ENCODE measurements at places on chromosomes 4 and X.

GRCh38 chr4:10715696-10716095, 31.1 kb upstream of the CLNK start:
- peak; percentile 56 for DNase-seq

DNA sequence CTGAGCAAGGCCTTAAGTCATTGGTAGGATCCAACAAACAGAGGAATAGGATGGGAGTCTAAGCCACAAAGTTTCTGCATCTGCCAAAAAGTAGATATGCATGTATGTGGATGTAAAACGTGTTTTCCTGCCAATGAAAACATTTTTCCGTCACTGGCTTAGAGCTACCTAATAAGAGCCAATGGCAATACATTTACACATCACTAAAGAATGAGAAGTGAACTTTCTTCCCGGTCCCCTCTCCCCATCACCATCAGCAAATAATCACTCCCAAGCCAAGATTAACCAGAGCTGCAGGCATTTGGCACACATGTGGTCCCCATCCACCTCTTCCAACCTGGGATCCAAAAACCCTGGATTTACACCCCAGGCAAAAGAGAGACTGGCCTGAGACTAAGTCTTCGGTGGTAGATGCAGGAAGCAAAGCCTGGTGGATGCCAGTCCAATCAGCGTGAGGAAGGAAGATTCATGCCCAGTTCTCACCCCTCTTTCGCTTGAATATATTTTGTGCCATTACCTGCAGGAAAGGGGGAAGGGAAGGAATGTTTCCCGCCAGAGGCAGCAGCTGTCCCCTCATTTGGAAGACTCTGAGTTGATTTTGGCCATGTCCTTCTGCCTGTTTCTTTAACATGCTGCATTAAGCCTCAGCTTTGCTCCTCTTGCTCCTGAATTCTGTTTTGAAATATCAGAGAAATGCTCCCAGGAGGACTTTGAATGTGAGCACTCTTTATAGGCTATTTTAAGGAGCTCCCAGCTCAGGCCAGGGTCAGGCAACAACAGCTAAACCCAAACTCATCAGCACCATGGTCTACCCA, 131.4 kb downstream of the CHIC2 start:
- peak; percentile 92 for DNase-seq

- peak; percentile 22 for DNase-seq
These were observed 162.5 kb downstream of the GASK1B start for GRCh38 chr4:158010361-158010760.

- peak; percentile 0 for DNase-seq
These were observed 2.5 kb upstream of the EFNB1 start for GRCh38 chrX:68826113-68826980.

GRCh38 chr4:8038719-8039251, 99.1 kb upstream of the AFAP1 start:
- no peak for DNase-seq

GRCh38 chrX:22203186-22203585, 69.5 kb upstream of the CBLL2 start:
- no peak for DNase-seq

DNA sequence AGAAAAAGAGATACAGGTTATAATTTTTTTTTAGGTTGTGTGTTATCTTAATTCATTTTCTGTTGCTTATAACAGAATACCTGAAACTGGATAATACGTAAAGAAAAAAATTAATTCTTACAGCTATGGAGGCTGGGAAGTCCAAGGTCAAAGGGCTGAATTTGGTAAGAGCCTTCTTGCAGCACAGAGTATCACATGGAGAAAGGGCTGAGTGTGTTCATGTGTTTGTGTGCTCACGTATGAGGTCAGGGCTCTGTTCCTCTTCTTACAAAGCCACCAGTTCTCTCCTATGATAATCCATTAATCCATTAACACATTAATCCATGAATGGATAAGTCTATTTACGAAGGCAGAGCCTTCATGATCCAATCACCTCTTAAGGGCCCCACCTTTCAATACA, 8.6 kb upstream of the RAB28 start:
- no peak for DNase-seq

GRCh38 chr4:147590249-147590920, 26.8 kb upstream of the TMEM184C start:
- DNase-seq = peak; percentile 82

GRCh38 chr4:94626942-94627341, 130.8 kb upstream of the BMPR1B start:
- DNase-seq = no peak

- DNase-seq = peak; percentile 69
These were observed 1.5 kb downstream of the EVC start for GRCh38 chr4:5712517-5712916.

- no peak for DNase-seq
These were observed 41.8 kb downstream of the PRKG2 start for GRCh38 chr4:81173213-81173612.

- DNase-seq = peak; percentile 23
These were observed 31.0 kb downstream of the FRYL start for GRCh38 chr4:48748949-48749596.

DNA sequence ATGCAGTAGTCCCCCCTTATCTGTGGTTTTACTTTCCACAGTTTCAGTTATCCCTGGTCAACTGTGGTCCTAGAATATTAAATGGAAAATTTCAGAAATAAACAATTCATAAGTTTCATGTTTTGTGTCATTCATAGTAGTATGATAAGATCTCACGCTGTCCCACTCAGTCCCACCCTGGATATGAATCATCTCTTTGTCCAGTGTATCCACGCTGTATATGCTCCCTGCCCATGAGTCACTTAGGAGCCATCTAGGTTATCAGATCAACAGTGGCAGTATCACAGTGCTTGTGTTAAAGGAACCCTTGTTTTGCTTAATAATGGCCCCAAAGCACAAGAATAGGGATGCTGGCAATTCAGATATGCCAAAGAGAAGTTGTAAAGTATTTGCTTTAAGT, 16.2 kb upstream of the SYTL4 start:
- no peak for DNase-seq

- DNase-seq = no peak
These were observed 42.7 kb upstream of the GRPEL1 start for GRCh38 chr4:7110546-7110945.

GRCh38 chr4:131488772-131489171, 1660.3 kb upstream of the PCDH10 start:
- DNase-seq = no peak

GRCh38 chr4:90570615-90571014, 443.4 kb downstream of the CCSER1 start:
- DNase-seq = no peak

DNA sequence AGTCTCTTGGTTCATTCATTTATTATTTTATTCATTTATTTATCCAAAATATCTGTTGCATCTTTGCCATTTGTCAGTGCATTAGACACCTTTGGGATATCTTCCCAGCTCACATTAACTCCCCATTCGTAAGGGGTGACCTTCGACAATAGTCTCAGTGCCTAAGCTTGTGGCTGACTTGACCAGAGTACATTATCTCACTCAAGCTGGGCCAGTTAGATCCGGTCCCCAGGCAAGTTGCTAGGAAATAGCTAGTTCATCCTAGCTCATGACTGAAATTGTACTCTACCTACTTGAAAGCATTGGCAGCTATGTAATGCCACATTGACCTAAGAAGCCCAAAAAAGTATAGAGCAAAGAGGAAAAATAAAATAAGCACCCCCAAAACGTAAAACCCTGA, 165.3 kb downstream of the FBXO8 start:
- no peak for DNase-seq

- DNase-seq = peak; percentile 76
These were observed at the start of gene ARMCX1 for GRCh38 chrX:101550362-101550750. TSS of gene ARMCX1 (plus strand) at chrX:101550547. CDS start at chrX:101552931, 2,384 bp downstream.

GRCh38 chrX:133175162-133175561, 43.0 kb downstream of the TFDP3 start:
- no peak for DNase-seq

- DNase-seq = no peak
These were observed 239.0 kb upstream of the MAB21L2 start for GRCh38 chr4:150342945-150343344.

GRCh38 chr4:181938631-181939030, 304.6 kb upstream of the TENM3 start:
- DNase-seq = no peak

DNA sequence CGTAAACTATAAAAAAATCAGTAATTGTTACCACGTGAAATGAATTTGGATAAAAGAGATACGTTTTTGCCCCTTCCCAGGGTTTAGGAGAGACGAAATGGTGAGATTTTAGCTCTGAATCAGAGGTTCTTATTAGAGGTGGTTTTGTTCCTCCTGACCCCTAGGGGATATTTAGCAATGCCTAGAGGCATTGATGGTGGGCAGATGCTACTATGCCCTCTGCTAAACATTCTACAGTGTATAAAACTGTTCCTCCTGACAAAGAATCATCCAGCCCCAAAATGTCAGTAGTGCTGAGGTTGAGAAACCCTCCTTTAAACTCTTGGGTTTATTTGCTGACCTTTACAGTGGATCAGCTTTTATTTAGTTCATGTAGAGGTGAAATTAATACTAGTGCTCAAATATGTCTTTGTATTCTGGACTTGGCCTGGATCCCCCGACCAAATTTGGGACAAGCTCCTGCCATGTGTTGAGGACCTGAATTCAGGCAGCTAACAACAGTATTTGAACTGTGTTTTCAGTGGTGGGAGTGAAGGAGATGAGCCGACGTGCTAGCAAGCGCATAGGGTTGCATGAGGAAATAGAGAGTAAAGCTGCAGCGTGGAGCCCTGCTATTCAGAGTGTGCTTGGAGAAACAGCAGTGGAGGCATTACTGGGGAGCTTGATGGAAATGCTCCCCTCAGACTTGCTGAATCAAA, 126.1 kb downstream of the PTTG2 start:
- DNase-seq = no peak

- no peak for DNase-seq
These were observed 17.7 kb downstream of the SPARCL1 start for GRCh38 chr4:87511500-87511899.

DNA sequence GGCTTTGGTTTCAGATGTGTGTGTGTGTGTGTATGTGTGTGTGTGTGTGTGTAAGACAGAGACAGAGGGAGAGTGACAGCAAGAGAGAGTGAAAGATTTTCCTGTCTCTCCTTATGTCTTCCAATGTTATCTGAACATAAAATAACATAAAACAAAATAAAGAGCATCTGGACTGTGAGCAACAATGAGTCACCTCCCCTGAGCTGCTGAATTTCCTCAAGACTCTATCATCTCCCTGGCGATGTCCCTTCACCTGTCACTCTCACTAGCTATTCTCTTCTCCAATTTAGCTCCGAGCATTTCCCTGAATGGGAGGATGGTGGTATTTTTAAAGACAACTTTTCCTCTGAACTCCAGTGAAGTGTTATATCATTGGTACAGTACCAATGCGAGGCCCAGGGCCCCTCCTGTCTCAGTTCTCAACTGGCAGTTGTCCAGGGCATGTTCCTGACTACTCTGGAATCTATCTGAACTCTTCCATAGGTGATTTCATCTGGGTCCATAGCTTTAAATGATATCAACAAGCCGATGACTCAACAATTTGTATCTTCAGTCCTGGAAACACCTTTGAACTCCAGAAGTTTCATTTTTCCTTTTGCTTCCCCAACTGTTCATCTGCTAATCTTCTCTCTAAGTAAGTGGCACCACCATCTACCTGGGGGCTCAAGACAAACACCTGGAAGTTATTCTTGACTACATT, 195.0 kb upstream of the CLNK start:
- DNase-seq = peak; percentile 14

DNA sequence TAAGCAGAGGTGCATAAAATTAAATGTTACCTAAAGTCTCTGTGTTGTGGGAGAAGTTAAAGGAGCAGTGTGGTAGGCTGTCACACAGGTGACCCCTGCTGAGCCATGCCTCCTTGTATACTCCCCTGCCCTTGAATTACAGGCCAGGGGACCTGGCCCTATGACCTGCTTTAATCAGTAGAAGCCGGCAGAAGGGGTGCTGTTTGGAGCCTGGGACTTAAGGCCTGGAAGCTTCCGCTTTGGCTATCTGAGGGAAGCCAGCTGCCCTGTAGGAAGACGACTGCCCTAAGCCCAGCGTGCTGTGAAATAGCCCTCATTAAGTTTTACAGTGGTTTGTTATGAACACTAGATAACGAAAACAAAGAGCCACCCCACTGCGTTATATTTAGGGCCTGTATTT, 34.1 kb downstream of the SPINK2 start:
- no peak for DNase-seq

- DNase-seq = no peak
These were observed 151.6 kb downstream of the SLIT2 start for GRCh38 chr4:20403290-20403689.

DNA sequence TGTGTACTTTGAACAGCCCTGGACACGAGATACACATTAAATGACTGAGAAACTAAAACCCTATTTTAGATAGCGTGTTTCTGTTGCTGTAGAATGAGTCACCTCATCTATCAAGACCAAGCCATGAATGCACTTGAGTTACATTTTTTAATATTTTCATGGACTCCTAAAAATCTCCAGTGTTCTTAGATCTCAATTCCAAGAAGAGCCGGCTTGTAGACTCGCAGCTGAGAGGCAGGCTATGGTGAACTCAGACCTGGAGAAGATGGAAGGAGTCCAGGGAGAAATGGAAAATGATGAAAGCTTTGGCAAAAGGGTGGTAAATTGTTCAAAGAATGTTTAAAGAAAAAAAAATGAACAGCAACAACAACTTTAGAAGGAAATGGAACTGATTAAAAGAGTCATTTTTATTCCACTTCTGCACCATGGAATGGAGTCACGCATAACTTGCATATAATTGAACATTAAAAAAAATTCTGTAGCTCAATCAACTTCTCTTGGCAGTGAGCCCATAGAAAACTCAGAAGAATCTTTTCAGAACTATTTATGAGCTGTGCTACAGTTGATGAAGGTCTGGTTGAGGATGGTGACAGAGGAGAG, 129.8 kb downstream of the MXRA5 start:
- DNase-seq = no peak

DNA sequence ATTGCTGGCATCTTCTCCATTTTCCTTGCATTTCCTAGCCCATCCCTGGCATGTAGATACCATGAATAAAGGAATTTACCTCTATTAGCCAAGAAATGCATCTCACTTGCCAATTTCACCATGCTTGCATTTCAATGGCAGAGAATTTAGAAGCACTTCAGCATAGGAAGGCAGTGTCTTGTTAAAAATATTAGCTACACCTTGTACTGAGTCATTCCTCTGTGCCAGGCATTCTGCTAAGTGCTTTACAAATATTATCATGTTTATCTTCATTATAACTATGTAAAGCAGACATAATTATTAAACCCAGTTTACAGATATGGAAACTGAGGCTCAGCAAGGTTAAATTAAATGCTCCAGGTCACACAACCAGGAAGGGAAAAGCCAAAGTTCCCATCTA, 138.2 kb downstream of the NPNT start:
- no peak for DNase-seq

DNA sequence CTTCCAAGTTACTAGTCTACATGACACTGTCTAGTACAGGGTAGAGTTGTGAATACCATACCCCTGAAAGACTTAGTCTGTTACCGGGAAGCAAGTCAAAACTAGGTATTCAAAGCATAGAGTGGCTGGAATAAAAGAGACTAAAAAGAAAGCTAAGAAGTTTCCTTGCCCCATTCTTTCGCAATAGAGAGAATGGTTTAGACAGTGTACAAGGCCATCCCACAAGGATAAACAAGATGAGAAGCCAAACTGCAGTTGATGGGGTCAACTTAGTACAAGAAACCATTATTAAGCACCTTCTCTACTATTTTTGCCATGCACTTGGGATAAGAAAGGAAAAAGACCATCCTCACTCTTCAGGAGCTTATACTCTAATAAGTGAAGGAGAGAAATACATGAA, 30.3 kb downstream of the AMMECR1 start:
- no peak for DNase-seq

Data from astrocyte of the hippocampus (primary cell).